Neural progenitor cell (in vitro differentiated cells): ENCODE measurements at places on chromosomes 1 and 21.
A peak's percentile ranks its signal among the peaks of the same experiment; 100 is the strongest.

GRCh38 chr1:244063498-244063897 is 12.4 kb downstream of the ZBTB18 start:
- no peak for DNase-seq

- no peak for DNase-seq
Observed at GRCh38 chr1:34759503-34760357, at the start of gene GJB4. Gene GJB4 (plus strand): TSS chr1:34759740. CDS start chr1:34761255, 1,515 bp downstream.

DNA sequence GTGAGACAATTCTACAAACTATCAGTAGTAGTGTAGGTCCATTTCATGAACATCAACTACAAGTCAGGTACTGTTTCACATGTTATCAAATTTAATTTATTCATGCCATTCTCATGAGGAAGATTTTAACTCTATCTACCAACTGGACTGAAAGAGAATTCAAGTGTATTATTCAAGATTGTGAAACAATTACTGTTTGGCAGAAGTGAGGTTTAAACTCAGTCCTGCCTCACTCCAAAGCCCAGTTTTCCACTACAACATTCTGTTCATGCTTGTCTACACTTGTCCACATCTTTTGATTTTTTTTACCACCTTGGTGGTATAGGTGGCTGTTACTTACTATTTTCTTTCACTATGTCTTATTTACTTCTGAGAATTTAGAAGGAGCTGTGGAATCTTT is 272.9 kb downstream of the TGFB2 start:
- DNase-seq, result no peak

GRCh38 chr1:218380125-218380977 is 35.2 kb downstream of the TGFB2 start:
- DNase-seq, result no peak

DNA sequence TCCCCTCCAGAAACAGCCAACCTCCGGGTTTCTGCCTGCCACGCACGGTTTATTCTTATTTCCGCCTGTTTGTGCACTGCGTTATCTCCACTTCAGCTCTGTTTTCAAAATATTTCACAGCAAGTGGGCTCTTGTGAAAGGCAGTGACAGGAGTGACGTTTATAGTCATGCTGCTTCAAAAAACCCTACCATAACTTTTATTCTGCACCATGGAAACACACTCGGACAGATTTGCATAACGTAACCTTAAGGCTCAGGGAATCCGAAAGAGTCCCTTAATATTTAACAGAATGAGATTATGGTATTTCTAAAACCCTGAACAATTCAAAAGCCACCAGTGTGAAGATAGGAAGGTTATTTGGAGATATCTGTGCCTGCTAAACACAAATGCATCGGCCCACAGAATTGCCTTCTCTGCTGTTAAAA is 782 bp upstream of the SDE2 start:
- no peak for DNase-seq

DNA sequence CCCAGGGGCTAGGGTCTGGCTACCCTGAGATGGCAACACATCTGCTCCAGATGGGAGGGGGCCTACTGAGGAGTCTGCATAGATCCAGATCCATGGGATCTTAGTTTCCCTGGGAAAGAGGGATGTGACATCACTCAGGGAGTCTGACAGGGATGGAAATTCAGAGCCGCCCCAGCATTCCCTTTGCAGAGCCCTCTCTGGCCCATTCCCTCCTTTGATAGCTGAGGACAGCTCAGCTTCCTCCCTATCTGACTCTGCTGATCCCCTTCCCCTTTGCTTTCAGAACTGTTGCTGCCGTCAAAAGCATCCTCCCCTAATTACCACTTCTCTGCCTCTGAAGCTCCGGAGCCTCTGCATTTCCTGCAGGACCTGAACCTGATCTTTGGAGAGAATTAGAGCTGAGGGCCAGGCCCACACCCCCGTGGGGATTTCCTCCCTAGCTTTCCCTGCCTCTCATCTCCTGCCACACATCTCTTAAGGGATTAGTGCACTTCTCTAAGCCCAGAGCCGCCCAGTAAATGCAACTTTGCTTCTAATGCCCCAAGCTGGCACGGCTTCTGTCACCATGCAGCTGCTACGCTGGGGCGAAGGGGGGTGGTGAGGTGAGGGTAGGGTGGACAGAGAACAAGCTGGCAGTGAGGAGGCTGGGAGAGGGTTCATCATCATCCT is 9.5 kb upstream of the ASCL5 start:
- DNase-seq, result no peak

GRCh38 chr1:170200621-170201397 is 55.0 kb downstream of the NTMT2 start:
- no peak for DNase-seq

GRCh38 chr1:115839029-115839678 is 1.8 kb downstream of the NHLH2 start:
- DNase-seq, result peak; percentile 67

DNA sequence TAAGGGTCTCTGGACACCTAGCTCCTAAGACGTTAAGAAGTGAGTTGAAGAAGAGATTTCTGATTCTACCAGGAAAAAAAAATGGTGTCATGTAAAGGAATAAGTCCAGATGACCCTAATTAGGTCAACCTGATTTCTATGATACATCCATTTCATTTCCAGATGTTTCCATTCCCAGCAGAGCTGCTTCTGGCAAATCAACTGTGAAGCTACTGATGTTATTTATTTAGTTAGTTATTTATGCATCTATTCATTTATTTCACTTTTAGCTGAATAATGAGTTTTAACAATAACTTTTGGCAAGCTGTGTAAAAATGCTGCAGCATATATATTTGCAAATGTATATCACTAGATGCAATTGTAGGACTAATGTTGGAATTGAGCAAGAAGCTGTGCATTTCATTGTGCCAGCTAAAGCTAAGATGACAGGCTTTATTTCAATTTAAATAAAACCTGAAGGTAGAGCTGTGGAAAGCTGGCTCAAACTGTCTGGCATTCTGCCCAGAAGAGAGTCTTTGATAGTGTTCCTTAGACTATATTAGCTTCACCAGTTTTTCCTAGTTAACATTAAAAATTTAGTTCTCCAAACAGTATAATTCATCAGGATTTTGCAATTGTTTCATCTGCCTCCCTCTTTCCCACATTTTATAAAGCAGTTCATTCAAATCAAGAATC is 1164.4 kb upstream of the ADGRL4 start:
- no peak for DNase-seq

- no peak for DNase-seq
Observed at GRCh38 chr1:214438075-214438474, 113.3 kb downstream of the PTPN14 start.

GRCh38 chr1:39026051-39026865 is at the start of gene NDUFS5:
Gene NDUFS5 (plus strand): TSS chr1:39026350. CDS start chr1:39028725, 2,375 bp downstream.
- peak; percentile 92 for DNase-seq

DNA sequence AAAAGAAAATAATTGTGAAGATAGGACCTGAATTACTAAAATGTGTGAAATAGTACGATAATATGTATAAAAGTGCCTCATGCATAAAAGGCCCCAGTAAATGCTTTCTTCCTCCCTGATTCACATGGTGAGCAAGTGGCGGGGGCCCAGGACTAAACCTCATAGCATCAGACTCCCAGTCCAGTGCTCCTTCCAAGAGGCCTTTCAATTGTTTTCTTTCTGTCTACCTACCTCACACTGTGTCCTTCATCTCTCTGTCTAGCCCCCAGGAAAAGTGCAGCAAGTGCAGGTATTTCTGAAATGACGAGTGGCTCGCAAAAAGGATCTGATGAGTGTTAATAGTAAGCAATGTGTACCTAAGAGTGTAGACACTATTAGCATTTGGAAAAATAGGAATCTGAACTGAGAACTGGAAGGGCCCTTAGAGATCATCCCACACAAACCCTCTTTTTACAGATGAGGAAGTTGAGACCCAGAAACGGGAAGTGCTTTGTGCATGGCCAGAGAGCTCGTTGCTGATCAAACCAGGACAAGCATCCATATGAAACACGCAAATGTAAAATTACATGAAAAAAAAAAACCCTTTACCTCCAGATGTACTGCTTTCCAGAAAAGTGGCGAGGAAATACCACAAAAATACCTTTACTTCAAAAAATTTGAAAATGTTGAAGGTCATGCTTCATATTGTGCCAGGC is 118.2 kb upstream of the HOOK1 start:
- no peak for DNase-seq

GRCh38 chr1:115185336-115185735 is 96.0 kb upstream of the TSPAN2 start:
- no peak for DNase-seq

- no peak for DNase-seq
Observed at GRCh38 chr21:29181799-29182470, 51.5 kb downstream of the MAP3K7CL start.

DNA sequence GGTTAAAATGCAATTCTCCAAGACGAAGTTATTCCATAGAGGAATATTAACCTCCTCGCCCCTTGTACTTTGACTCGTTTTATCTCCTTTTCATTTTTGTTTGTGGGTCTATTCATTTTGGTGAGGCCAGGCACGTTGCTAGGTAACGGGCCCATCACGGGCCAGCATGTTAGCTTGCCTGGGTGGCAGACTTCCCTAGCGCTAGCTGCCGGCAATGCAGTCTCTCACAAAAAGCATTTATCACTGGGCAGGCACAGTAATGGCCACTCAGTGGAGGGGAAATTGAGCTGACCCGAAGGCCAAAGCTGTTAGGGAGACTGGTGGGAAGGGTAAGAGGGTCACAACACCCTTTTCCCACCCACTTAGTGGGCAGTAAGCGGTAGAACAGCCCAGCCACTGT is 234.4 kb upstream of the FOXD3 start:
- peak; percentile 88 for DNase-seq

DNA sequence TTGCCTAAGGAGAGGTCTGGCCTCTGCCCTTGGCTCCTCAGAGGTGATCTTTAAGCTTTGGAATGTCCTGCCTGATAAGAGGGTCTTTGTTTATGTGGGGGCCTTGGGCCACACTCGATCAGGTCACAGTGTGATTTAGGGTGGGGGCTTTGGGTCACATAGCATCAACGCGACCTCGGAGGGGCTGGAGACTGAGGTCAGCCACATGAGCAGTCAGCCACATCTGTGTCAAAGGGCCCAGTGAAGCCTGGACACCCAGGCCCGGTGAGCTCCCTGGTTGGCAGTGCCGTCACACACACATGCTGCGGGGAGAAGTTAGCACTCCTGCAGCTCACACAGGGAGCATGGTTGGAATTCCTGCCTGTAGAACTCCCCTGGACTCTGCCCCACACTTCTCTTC is 345.0 kb downstream of the NPHP4 start:
- DNase-seq, result no peak

- DNase-seq, result no peak
Observed at GRCh38 chr1:205706601-205707502, 26.5 kb upstream of the SLC45A3 start.

DNA sequence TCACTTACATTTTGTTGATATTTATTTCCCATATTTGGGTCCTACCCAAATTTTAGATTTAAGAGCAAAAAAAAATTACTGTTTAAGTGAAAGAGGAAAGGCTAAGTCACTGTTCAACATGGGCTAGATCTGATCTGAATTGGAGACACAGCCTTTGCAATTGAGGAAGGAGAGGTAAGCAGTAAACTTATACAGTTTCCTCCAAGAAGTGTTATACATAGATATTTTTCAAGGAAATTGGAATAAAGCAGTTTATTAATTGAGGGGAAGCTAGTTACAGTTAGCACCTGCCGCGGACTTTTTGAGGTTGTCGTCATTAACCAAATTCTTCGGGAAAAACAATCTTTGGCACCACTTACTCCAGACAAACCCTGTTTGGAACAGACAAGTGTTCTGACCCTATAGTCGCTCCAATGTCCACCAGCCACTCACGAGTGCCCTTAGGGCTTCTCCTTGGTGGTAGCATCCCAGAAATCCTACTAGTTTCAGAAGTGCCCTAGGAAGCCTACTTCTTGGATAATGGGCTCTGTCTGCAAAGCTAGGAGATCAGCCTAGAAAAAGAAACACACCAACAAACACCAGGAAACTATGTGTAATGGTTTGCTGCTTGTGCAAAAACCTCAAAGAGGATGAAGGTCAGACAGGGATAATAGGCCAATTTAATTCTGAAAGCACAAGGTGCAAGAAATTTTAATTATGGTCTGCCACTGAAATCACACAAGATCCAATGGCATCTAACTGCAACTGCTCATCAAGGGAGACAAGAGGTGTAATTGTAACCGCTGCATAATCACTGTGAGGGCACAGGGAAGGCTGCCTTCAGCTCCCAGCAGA is 2.5 kb downstream of the WLS start:
- DNase-seq, result peak; percentile 9

DNA sequence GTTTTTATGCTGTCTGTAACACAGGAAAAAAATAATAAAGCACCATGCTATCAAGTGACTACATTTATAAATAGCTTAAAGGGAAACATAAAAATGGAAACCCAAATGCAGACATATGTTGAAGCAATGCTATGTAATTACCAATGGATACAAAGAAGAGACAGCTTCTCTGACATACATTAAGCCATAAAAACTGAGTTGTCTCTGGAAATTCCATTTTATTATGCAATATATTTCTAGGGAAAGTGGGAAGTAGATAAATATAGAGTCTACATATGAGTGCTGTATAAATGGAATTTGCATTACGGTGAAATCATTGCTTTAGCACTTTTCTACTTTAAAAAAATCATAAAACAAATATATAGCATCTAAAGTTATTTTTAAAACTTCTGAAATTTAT is 135.2 kb upstream of the COL11A1 start:
- DNase-seq, result no peak

- DNase-seq, result no peak
Observed at GRCh38 chr1:198633675-198634121, 5.1 kb upstream of the PTPRC start.

DNA sequence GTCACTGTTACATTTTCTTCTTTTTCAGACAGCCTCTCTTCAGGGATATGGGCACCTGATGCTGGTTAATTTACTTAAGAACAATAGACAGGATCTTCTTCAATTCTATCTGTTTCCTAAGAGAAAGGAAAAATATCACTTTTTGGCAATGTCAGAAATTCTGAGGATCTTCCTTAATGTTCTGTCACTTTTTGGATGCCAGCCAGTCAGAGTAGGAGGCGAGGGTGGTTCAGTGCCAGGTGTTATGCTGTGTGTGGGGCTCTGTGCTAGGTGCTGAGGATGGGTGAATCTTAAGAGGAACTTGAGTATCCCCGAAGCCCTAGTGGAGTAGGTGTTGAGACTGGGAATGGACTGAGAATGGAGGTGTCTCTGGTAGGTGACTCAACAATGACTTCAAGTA is 133.5 kb downstream of the UCK2 start:
- no peak for DNase-seq

DNA sequence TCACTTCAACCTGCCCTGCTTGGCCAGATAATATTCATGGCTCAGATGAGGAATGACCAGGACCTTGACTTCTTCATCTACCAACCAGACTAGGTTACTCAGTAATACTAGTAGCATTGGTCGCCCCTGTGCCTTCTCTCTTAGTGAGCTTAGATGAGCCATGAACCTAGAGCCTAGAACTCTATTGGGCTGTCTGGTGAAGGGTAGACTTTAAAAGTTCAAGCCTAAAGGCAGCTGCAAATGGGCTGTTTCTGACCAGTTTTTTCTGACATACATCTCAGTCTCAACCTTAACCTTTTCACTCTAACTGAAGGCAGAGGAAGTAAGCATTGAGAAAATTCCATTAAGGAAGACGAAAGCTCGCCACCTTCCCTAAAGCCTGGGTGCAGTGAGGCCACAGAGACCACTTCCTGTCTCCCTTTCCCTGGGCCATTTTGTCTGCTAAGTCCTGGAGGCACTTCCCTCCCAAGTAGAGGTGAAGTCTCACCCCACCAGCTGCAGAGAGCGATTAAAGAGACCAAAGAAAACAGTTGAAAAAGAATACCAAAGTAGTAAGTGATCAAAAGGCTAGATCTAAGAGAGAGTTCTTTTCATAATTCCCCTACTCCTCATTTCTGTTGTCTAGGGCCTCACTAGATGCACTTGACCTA is 53.3 kb downstream of the MTR start:
- DNase-seq, result no peak

GRCh38 chr1:235357485-235358373 is 9.5 kb upstream of the TBCE start:
- peak; percentile 68 for DNase-seq

- no peak for DNase-seq
Observed at GRCh38 chr1:155909894-155910293, 1.3 kb downstream of the RIT1 start.
